ENCODE measurements at places on chromosomes 3 and 15.

- DNase-seq = no peak
Observed at GRCh38 chr3:177618873-177619733, 421.8 kb upstream of the TBL1XR1 start.

GRCh38 chr15:37138591-37139215 lies 38.4 kb upstream of the MEIS2 start:
- DNase-seq = no peak

DNA sequence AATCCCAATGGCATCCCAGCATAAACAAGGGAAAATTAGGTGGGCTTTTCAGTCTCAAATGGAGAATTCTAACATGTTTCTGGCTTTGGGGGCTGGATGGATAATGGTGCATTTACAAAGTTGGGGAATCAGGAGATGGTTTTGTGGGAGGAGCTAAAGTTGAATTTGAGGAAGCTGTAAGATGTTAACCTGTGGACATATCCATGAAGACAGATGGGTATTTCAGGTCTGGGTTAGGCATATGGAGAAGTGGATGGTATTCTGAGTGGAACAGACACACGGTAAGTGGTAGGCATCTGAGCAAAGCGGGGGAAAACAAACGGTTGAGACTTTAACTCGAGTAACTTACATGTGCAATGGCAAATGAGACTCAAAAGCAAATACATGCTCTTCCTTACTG lies 1.7 kb upstream of the LMLN start:
- DNase-seq = no peak

DNA sequence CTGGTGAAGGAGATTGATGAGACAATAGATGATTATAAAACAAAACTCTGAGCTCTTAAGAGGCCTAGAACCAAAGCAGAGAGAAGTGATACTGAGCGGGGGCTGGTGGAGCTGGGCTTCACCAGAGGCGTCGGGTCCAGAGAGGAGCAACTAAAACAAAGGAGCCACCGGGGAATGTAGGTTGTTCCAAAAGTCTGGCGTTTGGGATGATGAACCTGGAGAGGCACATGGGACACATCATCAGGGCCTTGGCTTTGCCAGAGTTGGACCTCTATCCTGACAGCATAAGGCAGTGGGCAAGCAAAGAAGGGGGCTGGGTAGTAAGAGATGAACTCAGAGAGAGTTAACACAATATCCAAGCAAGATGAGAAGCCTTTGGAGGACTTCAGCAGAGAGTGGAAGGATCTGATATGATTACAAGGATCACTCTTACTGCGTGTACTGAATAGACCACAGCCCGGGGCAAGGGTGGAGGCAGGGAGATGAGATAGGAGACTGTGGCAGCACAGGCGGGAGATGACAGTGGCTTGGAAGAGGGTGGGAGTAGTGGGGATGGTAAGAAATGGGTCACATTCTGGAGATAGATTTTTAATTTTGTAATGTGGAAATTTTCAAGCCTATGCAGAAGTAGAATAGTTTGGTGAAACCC lies 36.0 kb upstream of the RASA2 start:
- no peak for DNase-seq

GRCh38 chr3:39138804-39139415 lies 14.5 kb downstream of the CSRNP1 start:
- DNase-seq = no peak

- no peak for DNase-seq
Observed at GRCh38 chr3:139538733-139539132, 809 bp downstream of the RBP1 start.

All from stimulated activated CD8-positive, alpha-beta memory T cell treated with anti-CD3 and anti-CD28 coated beads, Interleukin-2, amount 100 ng/mL, for 48 hours (primary cell).